CD4-positive, alpha-beta T cell treated with Interleukin-12 subunit alpha and Interleukin-12 subunit beta, for 1 hour (primary cell): ENCODE measurements at places on chromosomes 4 and X.

DNA sequence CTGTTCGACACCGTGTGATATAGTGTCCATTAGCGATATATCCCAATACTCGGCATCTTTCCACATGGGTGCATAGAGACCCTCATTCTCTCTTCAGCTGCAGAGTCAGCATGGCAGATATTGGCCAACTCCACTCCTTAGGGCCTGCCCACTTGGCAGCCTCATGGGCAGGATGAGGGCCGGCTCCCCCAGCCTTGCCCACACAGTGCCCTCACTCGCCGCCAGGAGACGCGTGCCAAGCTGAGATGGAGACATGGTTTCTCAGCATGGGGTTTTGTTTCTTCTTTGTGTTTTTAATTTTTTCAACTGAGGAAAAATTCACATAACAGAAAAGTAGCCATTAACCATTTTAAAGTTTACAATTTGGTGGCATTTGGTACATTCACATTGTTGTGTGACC, 5.3 kb upstream of the PLXNA3 start:
- no peak for DNase-seq

DNA sequence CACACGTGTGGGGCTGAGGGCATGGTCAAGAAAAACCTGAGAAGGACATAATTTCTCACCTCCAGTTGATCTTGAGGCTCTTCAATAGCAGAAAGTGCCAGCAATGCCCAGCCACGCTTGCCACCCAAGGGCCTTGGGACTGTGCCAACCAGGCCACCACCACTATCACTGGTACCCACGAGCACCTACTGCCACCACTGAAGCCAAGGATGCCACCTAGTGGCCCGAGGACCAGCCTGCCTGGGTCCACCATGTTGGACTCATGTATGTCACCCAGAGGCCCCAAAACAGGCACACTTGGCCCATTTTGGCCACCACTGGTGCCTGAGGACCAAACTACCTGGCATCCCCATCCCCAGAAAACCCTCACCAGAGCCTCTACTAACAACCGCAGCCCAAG, 191.8 kb downstream of the ADAM29 start:
- DNase-seq: no peak

DNA sequence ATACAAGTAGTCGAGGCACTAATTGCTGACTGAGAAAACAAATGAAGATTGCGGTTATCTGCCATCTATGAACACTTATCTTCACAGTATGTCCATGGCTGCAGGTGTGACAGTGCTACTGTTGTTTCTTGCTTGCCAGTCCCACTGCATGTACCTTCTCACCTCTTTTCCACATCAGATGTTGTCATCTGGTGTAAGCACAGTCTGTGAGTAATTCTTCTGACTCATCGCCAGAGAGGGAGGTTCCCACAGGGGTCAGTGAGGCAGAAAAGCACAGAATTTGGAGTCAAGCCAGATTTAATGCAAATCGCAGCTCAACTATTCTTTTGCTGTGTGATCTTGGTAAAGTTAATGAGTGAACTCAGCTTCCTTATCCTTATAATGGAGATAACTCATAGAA, 144.4 kb downstream of the GLRA2 start:
- no peak for DNase-seq

- peak; percentile 74 for DNase-seq
These were observed 111.6 kb downstream of the DHX15 start for GRCh38 chr4:24472514-24473308.

GRCh38 chr4:7487998-7488671, 53.4 kb upstream of the PSAPL1 start:
- DNase-seq: no peak

DNA sequence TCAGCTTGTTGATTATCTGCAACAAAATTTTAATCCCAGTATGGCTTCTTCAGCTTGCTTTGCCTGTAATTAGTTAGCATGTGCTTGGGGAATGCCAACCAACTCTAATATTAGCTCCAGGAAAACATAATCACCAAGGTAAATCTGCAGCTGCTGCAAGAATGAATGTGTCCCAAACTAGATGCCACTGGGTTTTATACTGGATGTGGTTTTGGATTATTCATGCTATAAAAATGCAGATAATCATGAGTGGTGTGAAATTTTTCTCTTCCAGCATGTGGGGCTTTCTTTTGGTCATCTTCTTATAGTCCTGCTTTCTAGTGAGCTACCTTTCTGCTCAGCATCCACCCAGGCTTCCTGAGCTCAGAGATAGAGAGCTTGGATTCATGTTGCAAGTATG, 295.9 kb upstream of the CASK start:
- DNase-seq: no peak
